ENCODE measurements at places on chromosomes 11 and 22.

GRCh38 chr11:36156161-36156816, 132.9 kb downstream of the COMMD9 start:
- DNase-seq, result no peak

- no peak for DNase-seq
Observed at GRCh38 chr11:134821422-134821821, 409.4 kb upstream of the B3GAT1 start.

- DNase-seq, result no peak
Observed at GRCh38 chr11:60700689-60701468, 1.5 kb downstream of the MS4A8 start.

DNA sequence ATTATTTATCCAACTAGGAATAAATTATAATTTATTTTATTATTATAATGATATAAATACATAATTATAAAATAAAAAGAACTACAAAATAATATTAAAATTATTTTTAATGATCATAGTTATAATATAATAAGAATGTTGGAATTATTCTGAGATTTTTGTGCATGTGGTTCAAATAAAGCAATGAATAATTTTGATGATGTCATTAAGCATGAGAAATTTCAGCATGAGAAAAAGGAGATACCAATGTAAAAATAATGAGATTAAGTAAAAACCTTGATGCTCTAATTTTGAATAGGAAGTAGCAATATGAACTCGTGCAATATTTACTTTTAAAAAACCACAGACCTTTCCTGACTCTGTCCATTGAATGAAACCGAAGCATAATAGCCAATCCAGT, 181.8 kb upstream of the MTNR1B start:
- DNase-seq, result no peak

GRCh38 chr22:29751669-29752068, 15.1 kb downstream of the ZMAT5 start:
- DNase-seq, result no peak

DNA sequence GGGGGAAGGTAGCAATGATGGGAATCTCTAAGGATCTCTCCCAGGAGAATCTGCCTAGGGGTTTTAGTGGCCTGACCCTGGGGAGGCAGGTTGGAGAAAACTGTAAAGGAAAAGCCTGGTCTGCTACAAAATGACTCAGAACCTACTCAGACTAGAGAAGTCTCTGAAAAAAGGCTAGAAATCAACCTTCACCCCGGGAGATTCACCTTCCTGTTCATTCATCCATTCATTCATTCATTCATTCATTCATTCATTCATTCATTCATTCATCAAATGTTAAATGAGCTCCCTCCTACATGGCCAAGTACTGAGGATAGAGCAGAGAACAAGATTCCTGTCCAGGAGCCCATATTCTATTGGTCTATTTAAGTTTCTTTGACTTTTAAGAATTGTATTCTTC, 8.9 kb upstream of the ANKK1 start:
- DNase-seq, result no peak

- no peak for DNase-seq
Observed at GRCh38 chr22:20465759-20466077, 28.1 kb upstream of the SCARF2 start.

GRCh38 chr11:12737024-12737423, 62.8 kb downstream of the TEAD1 start:
- no peak for DNase-seq

DNA sequence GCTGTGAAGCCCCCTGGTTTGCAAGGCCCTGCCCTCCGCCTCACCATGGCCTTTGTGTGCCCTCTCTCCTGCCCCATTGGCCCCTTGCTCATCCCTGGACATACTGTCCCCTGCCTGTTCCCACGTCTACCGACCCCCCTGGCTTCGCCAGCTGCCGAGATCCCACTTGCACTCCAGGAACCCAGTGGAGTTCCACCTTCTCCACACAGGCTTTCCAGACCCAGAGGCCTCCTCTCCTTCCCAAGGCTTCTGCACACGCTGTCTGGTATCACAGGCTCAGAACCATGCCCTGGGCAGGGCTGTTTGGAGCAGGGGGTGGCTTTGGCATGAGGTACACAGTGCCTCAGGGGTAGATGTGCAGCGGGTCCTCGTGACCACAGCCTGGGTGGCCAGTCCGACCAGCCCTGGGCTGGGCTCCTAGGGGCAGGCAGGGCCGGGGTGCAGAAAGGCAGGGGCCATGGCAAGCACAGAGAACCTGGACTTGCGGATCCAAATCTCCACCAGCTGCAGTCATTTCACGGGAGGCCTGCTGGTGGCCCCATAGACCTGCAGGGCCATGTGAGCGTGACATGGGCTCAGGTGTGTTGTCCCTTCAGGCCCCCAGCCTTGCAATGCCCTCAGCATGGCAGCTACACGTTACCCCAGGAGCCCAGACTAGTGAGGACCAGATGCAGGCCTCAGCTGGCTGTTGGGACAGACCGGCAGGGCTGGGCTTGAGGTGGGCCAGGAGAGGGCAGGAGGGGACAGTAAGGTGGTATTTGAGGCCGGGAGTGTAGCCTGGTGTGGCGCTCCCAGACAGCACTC, 9.5 kb downstream of the GRK2 start:
- DNase-seq, result no peak

GRCh38 chr11:65042891-65043290, 1.9 kb downstream of the SAC3D1 start:
- DNase-seq, result no peak

DNA sequence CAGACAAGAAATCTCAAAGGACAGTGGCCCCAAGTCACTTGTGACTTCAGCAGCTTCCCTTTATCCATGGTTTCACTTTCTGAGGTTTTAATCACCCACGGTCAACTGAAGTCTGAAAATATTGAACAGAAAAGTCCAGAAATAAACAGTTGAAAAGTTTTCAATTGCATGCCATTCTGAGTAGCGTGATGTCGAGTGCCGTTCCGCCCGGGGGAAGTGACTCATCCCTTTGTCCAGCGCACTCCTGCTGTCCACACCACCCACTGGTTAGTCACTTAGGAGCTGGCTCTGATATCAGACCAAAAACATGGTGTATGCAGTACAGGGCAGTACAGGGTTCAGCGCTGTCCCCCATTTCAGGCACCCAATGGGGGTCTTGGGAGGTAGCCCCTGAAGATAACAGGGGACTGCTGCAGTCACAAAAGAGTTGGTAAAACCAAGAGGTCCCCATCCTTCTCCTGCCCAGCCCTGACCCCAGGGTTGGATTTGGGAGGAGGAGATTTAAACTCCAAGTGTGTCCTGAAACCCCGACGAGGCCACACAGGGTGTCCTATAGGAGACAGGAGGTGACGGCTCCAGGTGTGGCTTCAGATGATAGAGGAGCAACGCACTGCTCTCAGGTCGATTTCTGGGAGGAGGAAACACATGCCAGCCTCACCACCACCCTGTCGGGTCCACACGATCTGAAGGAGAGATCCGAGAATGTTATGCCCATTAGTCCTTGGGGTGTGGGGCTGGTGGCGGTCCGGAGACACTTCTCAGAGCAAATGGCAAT, 390.1 kb downstream of the CTTN start:
- peak; percentile 10 for DNase-seq

GRCh38 chr22:45223304-45224117, 17.2 kb downstream of the KIAA0930 start:
- no peak for DNase-seq

GRCh38 chr22:35649636-35650250, 1.5 kb downstream of the APOL6 start:
- no peak for DNase-seq

- no peak for DNase-seq
Observed at GRCh38 chr11:13008625-13009475, at the start of gene RASSF10. RASSF10 (plus strand) TSS chr11:13009316; CDS start chr11:13009577, 261 bp downstream.

- no peak for DNase-seq
Observed at GRCh38 chr22:47629273-47629711, 866.8 kb downstream of the TBC1D22A start.

- DNase-seq, result no peak
Observed at GRCh38 chr22:29426476-29426875, 11.9 kb upstream of the RFPL1 start.

- no peak for DNase-seq
Observed at GRCh38 chr22:48523761-48524160, 1303.9 kb downstream of the BRD1 start.

GRCh38 chr11:91563176-91563575, 661.4 kb upstream of the FAT3 start:
- DNase-seq, result no peak

GRCh38 chr22:30572840-30573593, 1.4 kb downstream of the GAL3ST1 start:
- DNase-seq, result no peak

GRCh38 chr22:40224702-40225101, 47.0 kb downstream of the TNRC6B start:
- no peak for DNase-seq

DNA sequence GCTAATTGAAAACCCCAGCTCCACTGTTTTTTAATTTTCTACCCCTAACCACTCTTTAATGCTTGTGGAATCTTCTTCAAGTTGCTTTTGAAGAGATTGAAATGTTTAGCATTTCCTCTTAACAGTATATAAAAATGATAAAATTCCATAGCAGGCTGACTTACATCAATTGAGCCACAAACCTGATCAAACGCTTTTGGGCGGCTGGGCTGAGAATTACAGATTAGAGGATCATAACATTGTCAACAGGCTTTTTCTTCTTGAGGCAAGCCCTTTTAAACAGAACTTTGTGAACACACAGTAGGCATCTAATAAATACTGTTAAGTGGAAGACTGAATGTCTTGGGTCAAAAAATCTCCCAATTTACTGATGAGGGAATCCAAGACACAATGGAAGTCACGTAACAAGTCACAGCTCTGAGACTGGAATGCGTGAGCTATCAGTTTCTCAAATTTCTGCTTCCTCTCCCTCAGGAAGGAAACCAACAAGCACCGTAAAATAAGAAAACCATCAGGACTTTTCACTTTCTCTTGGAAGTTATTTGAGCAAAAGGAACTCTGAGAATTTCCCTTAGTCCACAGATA, 50.0 kb upstream of the CCDC89 start:
- DNase-seq, result no peak

DNA sequence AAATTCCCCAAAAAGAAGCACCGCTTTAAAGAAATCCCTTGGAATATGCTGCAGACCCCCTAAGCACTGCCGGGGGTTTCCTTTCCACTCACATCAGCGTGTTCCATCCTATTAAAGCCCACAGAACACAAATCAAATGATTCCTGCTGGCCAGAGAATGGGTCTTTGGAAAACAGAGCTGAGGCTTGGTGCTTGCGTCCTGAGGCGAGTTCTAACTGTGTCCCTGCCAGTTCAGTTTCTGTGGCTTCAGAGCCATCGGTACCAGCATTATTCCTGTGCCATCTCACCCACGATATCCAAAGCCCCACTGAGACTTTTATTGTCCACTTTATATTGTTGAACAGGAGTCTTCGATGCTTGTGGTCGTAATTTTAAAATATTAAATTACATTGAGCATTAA, 142.0 kb upstream of the SYT13 start:
- no peak for DNase-seq

All from brain pericyte (primary cell).